ENCODE measurements at places on chromosomes 2 and 18.

DNA sequence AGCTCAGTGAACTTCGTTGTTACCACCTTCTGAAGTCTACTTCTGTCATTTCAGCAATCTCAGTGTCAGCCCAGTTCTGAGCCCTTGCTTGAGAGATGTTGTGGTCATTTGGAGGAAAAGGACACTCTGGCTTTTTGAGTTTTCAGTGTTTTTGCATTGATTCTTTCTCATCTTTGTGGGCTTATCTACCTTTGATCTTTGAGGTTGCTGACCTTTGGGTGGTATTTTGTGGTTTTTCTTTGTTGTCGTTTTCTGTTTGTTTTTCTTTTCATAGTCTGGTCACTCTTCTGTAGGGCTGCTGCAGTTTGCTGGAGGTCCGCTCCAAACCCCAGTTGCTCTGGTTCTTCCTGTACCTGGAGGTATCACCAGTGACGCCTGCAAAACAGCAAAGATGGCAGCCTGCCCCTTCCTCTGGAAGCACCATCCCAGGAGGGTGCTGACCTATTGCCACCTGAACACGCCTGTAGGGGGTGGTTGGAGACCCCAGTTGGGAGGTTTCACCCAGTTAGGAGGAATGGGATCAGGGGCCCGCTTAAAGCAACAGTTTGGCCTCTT is 74.7 kb downstream of the EPC2 start:
- no peak for DNase-seq

DNA sequence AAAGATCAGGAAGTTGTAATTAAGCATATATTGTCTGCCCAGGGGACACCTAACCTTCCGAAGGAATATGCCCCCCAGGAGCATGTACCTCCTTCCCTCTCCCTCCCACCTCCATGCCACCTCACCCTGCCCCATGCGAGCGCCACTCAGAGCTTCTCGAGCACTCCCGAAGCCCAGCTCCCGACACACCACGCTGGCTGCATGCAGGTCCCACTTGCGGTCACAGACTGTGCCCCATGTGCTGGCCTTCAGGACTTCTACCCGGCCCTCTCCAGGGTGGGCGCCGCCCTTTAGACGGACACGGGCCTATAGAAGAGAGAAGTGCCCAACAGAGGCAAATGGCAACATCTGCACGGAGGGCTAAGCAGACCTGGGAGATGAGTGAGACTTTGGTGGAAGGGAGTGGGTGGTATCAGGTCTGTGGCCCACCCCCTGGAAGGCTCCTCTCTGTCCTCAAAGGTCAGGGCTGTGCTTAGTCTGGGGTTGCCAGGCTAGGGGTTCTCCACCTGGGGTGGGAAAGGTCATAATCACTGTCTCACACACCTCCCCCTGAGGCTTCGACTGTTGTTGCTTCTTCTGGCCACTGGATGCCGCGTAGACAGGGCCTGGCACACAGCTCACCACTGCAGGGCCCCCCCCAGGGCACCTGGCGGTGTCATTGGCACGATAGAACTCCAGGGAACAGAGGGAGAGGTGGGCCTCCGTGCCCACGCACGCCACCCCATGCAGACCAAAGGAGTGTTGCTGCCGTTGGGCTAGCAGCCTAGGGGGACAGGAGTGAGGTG is 6.6 kb downstream of the HTRA2 start:
- no peak for DNase-seq

GRCh38 chr2:9599430-9599829 is 31.4 kb downstream of the YWHAQ start:
- DNase-seq, result no peak

DNA sequence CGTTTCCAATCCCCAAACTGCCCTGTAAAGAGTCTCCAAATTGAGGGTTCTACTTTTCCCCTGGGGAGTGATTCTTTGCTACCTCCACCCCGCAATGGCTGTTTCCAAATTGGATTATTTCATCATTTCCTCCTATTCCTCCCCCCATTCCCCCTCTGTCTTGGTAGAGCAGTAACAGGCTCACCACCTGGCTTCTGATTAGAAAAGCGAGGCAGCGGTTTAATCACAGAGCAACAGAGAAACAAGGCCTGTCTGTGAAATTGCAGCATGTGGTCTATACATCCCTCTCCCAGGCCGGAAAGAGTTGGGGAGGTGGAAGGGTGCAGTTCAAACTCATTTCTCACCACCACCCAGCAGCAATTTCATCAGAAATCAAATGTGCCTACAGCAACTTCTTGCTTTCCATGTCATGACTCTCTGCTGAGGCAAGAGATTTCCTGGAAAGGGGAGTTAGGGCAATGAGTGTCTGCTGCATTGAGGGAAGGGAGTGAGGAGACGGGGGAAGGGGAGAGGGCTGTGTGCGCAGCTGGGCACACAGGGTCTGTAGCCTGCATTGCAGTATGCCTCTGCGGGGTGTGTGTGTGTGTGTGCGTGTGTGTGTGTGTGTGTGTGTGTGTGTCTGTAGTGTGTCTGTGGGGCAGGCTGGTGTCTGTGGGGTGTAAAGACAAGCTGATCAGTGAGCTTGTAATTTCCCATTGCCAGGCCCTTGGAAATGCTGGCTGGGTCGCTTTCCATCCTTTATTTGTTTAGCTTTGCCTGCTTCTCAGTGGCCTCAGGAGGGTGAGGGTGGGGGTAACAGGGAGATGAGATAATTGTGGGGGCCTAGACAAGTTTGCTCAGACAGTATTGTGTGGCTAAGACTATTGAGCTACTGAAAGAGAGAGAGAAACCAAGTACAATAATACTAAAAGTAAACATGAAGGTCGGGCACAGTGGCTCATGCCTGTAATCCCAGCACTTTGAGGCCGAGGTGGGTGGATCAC is 13.5 kb upstream of the IGFBP2 start:
- DNase-seq, result no peak

- no peak for DNase-seq
Measured at GRCh38 chr2:8408560-8409460, 273.0 kb upstream of the ID2 start.

DNA sequence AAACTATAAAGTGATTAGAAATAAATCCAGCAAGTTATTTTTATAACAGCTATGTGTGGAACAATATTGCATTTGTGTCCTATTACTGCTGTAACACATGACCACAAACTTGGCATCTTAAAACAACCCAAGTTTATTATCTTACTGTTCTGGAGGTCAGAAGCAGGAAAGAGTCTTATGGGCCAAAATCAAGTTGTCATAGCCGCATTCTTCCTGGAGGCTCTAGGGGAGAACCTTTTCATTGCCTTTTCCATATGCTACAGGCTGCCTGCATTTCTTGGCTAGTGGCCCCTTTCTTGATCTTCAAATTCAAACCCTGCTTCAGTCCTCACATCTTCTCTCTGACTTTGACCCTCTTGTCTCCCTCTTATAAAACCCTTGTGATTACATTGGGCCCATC is 27.0 kb upstream of the HNRNPLL start:
- no peak for DNase-seq

DNA sequence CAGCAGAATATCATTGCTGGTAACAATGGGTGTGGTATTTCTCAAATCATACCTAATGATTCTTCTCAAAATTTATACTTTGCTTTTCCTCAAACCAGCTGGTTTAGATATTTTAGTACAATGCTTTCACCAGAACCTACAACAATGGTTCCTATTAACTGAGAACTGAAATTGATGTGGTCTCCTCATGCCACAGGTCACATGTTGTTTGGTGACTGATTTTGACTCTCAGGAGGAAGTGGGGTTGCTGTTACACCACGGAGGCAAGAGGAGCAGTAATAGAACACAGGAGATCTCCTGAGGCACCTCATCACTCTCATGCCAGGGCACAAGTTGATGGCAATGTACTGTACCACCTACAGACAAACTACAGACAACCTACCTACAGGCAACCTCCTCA is 3.0 kb upstream of the CEP68 start:
- DNase-seq, result peak; percentile 60

DNA sequence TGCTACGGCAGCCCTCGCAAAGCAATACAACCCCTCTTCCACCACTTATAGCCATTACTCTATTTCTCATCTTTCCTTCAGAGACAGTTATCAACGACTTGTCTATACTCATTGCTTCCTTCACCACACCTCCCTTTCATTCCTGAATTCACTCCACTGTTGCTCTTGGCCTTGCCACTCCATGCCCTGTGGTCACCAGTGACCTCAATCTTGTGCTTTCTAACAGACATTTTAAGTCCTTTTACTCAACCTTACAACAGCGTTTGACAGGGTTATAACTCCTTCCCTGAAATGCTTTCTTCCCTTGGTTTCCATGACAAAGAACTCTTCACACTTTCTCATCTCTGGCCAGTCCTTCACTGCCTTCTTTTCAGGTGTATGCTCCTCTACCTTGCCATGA is 90.6 kb upstream of the CCDC141 start:
- no peak for DNase-seq

GRCh38 chr2:14557916-14558315 is 74.6 kb upstream of the LRATD1 start:
- no peak for DNase-seq

GRCh38 chr2:61354543-61355197 is 116.2 kb downstream of the USP34 start:
- DNase-seq, result no peak

GRCh38 chr2:130825966-130826253 is 10.8 kb upstream of the ARHGEF4 start:
- DNase-seq, result no peak

- DNase-seq, result no peak
Measured at GRCh38 chr2:43762286-43762685, 11.6 kb upstream of the DYNC2LI1 start.

DNA sequence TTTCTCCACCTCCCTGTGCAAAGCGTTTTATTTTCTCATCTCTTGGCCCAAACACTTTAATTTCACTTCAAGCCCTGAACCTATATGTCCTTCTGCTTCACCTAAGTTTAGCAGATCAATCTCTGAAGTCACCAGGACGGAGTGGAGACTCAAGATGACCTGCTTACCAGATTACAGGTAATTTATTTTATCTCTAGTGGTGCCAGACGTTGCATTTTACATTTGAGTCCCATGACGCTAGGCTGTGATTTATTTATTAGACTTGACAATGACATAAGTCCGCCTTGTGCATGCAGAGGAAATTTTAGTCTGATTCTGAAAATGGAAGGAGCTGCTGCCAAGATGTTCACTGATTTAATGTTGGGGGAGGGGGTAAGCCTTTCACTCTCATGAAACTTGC is 73.9 kb downstream of the MRO start:
- DNase-seq, result no peak

- DNase-seq, result no peak
Measured at GRCh38 chr18:3256693-3257626, 5.0 kb upstream of the MYL12B start.

GRCh38 chr2:46146866-46147502 is 150.2 kb upstream of the EPAS1 start:
- no peak for DNase-seq

- no peak for DNase-seq
Measured at GRCh38 chr2:31327505-31327904, 87.0 kb downstream of the XDH start.

GRCh38 chr2:240139011-240139441 is 1.4 kb downstream of the OTOS start:
- no peak for DNase-seq

DNA sequence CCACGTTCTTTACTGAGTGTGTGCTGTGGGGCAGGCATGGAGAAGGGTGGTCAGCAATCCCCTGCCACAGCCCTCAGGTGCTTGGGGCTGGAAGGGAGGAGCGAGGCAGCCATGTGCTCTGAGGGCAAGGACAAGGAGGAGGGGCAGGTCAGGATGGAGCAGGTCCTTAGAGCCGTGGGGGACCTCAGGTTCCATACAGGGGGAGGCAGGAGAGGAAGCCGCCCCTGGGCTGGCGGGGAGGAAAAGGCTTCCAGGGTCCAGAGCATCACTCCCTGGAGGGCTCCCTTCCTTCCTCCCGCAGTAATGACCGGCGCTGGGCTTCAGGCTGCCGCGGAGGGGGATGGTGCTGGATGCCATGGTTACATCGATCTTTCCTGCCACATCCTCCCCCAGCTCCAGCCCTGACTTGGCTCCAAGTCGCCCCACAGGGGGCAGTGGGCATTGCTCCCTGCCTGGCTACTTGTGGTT is 6.6 kb downstream of the GAREM2 start:
- DNase-seq, result no peak

DNA sequence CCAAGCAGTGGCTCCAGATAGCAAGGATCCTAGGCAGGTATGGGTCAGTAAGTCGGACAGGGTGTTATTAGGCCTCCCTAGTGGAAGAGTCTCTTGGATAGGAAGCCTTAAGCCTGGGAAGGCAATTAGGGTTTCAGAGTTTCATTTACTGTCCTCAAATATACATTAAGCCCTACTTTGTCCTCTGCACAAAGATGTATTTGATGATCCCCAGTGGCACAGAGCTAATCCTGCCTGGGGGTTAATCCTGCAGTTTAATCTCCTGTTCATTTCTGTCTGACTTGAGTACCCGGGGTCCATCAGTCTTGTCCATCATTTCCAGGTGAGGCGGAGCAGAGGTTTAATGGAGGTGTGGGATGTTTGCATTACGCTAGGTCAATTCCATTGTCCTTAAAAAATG is 62.0 kb downstream of the MTCL1 start:
- no peak for DNase-seq

DNA sequence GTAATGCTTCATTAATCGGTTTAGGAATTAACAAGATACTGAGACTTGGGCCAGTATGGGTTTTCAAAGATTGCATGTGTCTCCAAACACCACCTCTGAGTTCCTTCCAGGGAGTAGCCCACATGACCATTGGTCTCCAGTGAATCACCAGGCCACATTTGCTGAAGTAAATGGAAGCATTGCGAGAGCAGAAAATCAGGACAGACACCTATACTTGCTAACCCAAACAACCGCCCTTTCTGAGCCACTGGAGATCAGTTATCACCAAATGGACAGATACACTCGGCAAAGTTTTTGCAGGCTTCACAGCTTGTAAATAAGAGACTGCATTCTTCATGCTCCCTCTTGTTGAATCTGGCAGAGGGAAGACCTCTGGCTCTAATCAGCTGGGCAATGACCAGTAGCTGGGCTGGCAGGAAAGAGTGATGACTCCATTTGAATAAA is 40.9 kb downstream of the GATA6 start:
- DNase-seq, result no peak

- no peak for DNase-seq
Measured at GRCh38 chr18:52715421-52715820, 375.4 kb downstream of the DCC start.

DNA sequence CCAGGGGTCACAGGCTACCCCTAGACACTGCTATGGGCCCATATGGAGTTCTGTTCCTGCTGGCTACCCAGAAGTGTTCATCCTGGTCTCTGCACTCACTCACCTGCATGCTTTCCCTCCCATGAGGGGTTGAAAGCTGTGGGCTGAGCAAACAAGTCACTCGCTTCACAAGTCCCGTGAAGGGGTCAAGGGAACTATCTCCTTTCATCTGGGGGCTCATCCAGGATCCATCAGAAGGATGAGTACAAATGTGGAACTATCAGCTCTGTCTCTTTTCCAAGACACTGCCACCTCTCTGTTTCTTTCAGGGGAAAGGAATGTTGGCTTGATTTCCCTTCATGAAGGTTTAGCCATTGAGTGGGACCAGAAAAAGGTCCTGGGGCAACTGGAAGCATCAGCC is 21.7 kb downstream of the SULT1C4 start:
- no peak for DNase-seq

Data from SIG-M5 (cell line).